ENCODE measurements at places on chromosomes 3 and 15.
A peak's percentile ranks its signal among the peaks of the same experiment; 100 is the strongest.

GRCh38 chr15:98143116-98143515 lies 182.6 kb downstream of the ARRDC4 start:
- no peak for DNase-seq

GRCh38 chr3:190716211-190716610 lies 146.3 kb downstream of the GMNC start:
- DNase-seq, result no peak

- DNase-seq, result no peak
Measured at GRCh38 chr3:23487015-23487414, 283.9 kb downstream of the UBE2E2 start.

- DNase-seq, result no peak
Measured at GRCh38 chr15:69604072-69604411, 151.4 kb downstream of the RPLP1 start.

GRCh38 chr15:52262364-52262763 lies 33.2 kb downstream of the MYO5C start:
- no peak for DNase-seq

DNA sequence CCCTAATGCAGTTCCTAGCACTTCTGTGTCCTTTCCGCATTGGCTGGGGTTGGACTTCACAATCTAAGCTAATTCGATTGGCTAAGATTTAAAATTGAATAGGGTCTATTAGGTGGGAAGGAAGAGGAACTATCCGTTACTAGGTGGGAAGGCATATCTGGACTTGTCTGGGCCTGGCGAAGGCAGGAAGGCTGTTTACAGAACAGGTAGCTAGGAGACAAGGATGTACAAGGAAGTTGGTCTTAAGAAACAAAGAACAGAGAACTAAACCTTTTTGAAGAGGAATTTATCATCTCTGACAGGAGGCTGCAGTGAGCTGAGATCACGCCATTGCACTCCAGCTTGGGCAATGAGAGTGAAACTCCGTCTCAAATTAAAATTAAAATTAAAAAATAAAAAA lies 17.3 kb upstream of the ATG7 start:
- DNase-seq, result no peak

DNA sequence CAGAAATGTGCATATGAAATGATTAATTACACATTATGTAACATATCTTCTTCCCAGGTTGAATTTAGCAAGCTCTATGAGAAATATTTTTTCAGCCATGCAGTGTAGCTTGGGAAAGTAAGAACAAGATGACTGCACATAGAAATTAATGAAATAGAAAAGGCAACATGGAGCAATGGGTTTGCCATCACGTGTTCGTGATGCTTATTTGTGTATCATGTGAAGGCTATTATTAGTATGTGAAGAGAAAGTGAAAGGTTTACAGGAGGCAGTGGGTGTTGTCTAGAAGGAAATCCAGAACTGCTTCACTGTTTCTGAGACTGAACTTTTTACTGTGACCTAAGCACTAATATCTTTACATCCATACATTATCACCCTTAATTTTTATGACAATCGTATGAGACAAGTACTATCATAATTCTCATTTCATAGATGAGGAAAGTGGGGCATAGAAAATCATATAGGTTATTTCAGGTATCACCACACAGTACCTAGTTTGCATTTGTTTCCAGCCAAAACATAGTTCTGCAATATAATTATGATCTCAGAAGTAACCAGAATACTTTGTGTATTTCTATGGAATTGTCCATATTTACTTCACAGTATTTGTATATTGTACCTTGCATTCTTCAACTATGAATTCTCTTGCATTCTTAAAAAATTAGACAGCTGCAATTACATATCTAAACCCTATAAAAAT lies 14.9 kb downstream of the SERPINI1 start:
- DNase-seq, result no peak

- DNase-seq, result no peak
Measured at GRCh38 chr3:192022412-192022811, 561.4 kb downstream of the PYDC2 start.

- no peak for DNase-seq
Measured at GRCh38 chr3:75272691-75273090, 391.4 kb upstream of the FRG2C start.

GRCh38 chr3:57755368-57755675 lies 787 bp upstream of the SLMAP start:
- no peak for DNase-seq

DNA sequence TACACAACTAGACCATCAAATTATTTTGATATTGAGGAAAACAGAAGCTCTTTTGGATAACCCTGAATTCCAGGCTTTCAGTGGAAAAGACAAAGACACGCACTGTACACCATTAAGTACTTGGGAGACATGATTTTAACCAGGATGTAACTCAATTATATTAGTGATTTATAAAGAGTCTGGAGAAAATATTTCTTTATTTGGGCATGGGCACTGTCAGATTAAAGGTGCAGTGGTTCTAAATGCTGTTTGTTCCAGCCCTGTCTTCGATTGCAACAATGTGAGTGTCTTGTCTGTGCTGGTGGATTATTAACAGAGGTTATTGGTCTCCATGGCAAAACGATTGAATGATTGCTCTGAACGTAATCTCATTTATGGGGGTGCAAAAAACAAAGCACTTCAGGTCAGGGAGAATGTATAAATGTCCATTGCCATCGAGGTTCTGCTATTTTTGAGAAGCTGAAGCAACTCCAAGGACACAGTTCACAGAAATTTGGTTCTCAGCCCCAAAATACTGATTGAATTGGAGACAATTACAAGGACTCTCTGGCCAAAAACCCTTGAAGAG lies at the start of gene TM4SF4:
TM4SF4 (plus strand) TSS at position 448 of the 568 bp plus-strand sequence. CDS start 181 bp downstream, outside the sequence.
- no peak for DNase-seq

DNA sequence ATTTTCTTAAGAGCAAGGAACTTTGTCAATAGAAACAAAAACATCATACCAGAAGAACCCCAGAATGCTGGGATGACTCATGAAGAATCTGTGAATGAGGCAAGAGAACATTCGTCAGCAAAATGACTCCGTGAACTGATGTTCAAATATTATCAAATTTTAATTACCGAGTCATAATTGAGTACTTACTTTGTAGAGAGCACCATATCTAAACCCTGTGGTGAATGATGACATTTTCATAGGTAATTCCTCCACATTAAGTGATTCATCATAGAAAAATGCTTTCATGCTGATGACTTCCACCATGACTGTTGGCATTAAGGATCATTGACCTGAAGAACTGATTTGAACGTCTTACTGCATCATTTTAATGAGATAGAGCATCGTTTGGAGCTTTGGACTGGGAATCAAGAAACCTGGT lies 56.3 kb downstream of the PPARG start:
- DNase-seq, result no peak

DNA sequence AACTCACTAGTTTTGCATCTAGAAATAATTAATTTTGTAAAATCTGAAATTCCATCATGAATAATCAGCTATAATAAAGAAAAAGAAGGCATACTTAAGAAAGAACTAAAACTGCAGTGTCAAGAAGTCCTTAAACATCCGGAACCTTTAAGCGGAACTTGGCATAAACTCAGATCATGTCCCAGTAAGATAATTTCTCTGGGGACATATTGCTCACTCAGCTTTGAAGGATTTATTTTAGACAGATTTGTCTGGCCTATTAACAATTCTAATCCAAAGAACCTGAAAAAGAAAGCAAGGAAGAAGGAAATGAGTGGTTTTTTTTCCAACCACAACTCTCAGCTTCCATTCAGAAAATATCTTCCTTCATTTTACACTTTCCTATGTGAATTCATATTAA lies 850.3 kb downstream of the ROBO1 start:
- no peak for DNase-seq

GRCh38 chr15:91104111-91104510 lies 4.1 kb downstream of the SV2B start:
- no peak for DNase-seq

DNA sequence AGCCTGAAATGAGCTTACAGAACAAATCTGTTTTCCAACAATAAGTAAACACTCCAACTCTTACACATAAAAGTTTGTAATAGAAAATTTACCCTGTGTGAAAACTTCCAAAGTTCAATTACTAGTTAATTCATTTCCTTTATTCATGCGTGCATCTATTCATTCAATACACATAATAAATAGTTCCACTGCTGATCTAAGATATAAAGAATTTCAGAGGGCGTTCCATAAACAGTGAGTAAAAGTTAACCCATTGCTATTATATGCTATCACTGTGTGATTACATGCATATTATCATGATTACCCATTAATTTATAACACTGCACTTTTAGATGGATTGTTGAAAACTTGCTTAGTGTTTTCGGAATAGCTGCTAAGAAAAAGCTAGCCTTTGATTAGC lies 36.2 kb upstream of the CFAP20DC start:
- DNase-seq, result no peak

- no peak for DNase-seq
Measured at GRCh38 chr15:100892013-100892355, 12.4 kb downstream of the ALDH1A3 start.

- no peak for DNase-seq
Measured at GRCh38 chr3:23620638-23621015, 185.1 kb upstream of the UBE2E1 start.

GRCh38 chr3:135874035-135874434 lies 91.5 kb upstream of the PPP2R3A start:
- no peak for DNase-seq

- DNase-seq, result no peak
Measured at GRCh38 chr15:63675263-63675662, 78.1 kb downstream of the FBXL22 start.

GRCh38 chr3:5001135-5001534 lies 21.9 kb downstream of the BHLHE40 start:
- no peak for DNase-seq

GRCh38 chr3:69504232-69504631 lies 118.3 kb upstream of the FRMD4B start:
- no peak for DNase-seq

- no peak for DNase-seq
Measured at GRCh38 chr15:101384276-101384675, 89.2 kb upstream of the SNRPA1 start.

GRCh38 chr15:76815421-76815820 lies 89.7 kb downstream of the SCAPER start:
- no peak for DNase-seq

DNA sequence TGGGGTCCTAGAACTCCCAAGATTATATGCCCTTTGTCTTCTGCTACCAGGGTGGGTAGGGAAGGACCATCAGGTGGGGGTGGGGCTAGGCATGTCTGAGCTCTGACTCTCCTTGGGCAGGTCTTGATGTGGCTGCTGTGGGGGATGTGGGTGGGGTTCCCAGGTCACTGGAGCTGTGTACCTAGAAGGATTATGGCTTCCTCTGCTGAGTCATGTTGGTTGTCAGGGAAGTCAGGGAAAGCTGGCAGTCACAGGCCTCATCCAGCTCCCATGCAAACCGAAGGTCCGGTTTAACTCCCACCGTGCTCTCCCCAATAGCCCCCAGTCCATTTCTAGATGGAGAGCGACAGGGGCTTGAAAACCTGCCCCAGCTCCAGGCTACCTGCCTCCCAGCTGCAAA lies 35.2 kb downstream of the EID1 start:
- DNase-seq, result no peak

GRCh38 chr3:71582612-71583565 lies 639 bp downstream of the FOXP1 start:
- peak; percentile 66 for DNase-seq

DNA sequence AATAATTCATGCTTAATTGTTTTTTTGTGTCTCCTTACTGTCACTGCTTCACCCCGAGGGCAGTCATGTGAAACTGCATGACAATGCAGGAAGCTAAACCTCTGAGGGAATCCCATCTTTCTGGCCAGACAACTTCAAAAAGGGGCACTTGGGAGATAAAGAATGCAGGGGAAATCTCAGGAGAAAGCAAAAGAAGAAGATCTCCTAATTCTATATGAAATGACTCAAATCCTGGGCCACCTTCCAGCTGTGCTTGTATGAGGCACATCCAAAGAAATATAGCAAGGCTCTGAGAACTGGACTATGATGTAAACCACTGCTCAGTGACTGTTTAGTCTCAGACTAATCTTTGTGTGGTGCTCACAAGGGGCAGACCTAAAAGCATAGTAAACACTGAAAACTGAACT lies 22.6 kb upstream of the UMPS start:
- no peak for DNase-seq

DNA sequence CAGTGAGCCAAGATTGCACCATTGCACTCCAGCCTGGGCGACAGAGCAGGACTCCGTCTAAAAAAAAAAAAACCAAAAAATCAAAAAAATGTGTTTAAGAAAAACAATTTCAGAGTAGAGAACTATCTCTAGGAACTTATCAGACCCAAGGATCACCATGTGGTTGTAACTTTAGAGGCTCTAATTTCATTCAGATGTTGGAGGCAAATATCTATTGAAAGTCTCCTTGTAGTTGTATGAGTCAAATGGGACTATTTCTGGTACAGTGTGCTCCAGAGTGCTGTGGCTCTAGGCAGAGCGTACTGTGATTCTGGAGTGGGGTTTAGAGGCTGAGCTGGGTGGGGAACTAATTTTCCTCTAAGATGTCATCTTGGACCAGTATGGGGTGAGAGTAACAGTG lies 398.7 kb downstream of the SHQ1 start:
- no peak for DNase-seq

- DNase-seq, result peak; percentile 58
Measured at GRCh38 chr3:143970773-143971358, 757 bp upstream of the DIPK2A start.

GRCh38 chr3:87358066-87358465 lies 81.7 kb upstream of the POU1F1 start:
- no peak for DNase-seq

DNA sequence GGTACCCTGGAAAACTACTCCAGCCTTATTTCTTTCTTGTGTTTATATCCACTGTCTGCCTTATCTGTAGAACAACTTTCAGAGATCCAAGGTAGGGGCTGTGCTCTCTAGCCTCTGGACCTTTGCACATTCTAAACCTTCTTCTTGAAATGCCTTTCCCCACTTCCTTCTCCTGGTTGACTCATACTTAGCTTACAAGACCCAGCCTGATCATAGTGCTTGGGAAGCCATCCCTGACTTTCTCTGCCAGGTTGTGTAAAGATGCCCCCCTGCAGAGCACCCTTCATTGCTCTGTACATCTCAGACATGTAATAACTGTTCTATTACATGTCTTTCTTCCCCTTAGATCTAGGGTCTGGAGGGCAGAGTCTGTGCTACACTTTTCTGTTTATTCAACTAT lies 50.1 kb downstream of the PPM1L start:
- DNase-seq, result no peak

- DNase-seq, result no peak
Measured at GRCh38 chr3:141725036-141725435, 13.1 kb upstream of the RNF7 start.

- DNase-seq, result no peak
Measured at GRCh38 chr3:150000641-150001040, 29.9 kb upstream of the PFN2 start.

GRCh38 chr3:137191951-137192350 lies 234.2 kb downstream of the IL20RB start:
- no peak for DNase-seq

- DNase-seq, result no peak
Measured at GRCh38 chr3:179526989-179527391, 35.7 kb upstream of the ACTL6A start.

GRCh38 chr3:151276687-151277042 lies 1.7 kb downstream of the P2RY14 start:
- peak; percentile 38 for DNase-seq

- DNase-seq, result no peak
Measured at GRCh38 chr15:68349151-68349550, 71.6 kb downstream of the FEM1B start.

DNA sequence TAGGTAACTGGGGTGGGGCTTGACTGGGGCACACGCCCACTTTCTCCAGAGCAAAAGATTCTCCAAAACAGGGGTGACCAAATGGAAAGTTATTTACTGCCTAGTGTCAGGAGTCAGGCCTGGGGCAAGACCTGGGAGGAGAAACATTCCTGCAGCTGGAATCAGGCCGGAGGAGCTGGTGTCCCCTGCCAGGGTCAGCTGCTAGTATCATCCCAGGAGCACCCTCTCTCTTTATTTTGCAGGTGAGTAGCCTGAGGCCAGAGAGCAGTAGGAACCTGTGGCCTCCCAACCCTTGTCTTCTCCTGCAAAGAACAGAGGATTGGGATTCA lies 32.9 kb downstream of the DNAJB8 start:
- DNase-seq, result no peak
